Colonic mucosa (tissue), 4 donors: ENCODE measurements at places on chromosomes 1 and 21.

DNA sequence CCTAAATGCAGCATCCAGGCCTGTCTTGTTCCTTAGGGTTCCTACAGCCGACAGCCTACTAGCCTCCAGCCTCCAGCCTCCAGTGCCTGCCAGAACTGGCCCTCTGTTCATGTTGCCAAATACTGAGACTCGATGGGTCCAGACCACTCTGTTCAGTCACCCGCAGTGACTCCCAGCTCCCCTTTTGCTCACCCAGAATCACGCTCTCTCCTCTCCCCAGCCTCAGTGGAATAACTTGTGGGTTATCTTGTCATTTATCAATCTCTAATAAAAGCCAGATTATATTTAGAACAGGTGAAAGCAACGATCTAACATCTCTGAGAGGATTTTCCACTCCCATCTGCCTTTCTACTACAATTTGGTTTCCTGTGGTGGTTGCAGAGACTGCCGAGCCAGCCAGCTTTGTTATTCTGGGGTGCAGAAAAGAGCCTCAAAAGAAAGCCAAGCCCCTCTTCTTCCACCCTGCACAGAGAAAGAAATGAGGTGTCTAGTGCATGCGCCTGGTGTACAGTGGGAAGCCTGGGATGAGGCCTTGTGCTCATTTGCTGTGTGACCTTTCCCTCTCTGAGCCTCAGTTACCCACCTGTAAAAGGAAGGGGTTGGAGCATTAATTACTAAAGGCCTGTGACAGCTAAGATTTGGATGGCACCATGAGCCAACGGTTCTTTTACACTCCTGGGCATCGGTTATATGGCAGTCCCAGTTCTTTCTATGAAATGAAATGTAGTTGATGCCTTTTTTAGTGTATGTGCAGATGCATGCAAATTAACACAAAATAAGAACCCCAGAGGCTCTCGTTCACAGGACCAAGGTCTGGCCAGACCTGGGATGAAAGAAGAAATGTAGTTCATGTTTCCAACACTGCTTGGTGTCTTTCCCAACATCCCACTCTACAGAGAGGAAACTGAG lies 42.9 kb upstream of the ID3 start:
- H3K27me3 ChIP-seq = no peaks in the 10 kb centered on the region
- H3K36me3 ChIP-seq = no peaks in the 10 kb centered on the region
- no peak for DNase-seq
- H3K4me1 ChIP-seq = no peaks in the 10 kb centered on the region
- H3K27ac ChIP-seq = no peak overlapping the region

DNA sequence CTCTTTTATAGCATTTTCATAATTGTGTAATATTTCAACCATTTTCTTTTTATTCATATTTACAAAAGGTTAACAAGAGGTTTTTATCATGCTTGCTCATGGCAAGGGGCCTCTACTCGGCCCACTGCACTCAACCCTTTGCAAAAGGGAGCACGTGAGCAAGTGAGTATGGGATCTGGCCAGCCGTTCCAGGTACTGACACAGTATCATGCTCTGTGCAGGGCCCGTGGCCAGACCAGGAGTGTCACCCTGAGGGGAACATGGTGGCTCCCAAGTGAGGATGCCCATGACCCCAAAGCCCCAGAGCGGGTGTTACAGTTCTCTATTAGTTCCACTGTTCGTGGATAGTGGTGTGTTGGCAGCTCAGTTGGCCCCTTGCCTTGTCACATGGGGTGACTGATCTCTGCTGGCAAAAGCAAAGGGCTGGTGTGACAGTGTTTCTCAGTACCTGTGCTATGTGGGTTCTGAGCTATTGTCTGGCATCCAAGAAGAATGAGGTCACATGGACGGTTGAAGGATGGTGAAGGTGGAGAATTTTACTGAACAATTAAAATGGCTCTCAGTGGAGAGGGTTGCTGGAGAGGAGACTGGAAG lies 777.2 kb upstream of the ADAMTS5 start:
- H3K4me3 ChIP-seq = no peak overlapping the region
- DNase-seq = no peak
- no peaks in the 10 kb centered on the region for H3K36me3 ChIP-seq
- H3K27me3 ChIP-seq = no peaks in the 10 kb centered on the region
- no peaks in the 10 kb centered on the region for H3K4me1 ChIP-seq

DNA sequence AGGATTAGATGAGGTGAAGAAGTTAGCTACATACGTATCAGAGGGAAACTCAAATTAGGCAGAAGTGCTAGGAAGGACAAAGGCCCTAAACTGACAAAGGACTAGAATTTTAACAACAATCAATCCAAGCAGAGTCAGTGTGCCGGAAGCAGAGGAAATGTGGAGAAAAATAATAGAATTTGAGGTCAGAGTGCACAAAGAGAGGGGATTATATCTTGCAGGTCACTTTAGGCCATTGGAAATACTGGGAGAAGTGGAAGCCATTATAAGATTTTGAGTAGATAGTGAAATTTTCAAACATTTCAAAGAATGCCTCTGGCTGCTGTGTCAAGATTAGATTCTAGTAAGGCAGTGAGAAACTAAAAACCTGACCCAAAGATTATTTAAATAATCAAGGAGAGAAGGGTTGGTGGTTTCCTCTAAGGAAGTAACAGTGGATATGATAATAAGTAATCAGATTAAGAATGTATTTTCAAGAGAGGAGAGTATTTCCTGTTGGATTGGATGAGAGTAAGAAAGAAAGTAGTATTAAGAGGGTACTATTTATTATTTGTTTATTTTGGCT lies 889.2 kb upstream of the NCAM2 start:
- no peak overlapping the region for H3K4me3 ChIP-seq
- H3K27me3 ChIP-seq = no peaks in the 10 kb centered on the region
- no peak for DNase-seq
- H3K36me3 ChIP-seq = no peaks in the 10 kb centered on the region
- H3K4me1 ChIP-seq = no peaks in the 10 kb centered on the region
- H3K27ac ChIP-seq = no peak overlapping the region

- DNase-seq = no peak
- H3K27ac ChIP-seq = no peak overlapping the region
- H3K27me3 ChIP-seq = no peaks in the 10 kb centered on the region
- no peaks in the 10 kb centered on the region for H3K36me3 ChIP-seq
Observed at GRCh38 chr1:176779992-176780328, 317.0 kb downstream of the PAPPA2 start.

GRCh38 chr21:19565587-19565986 lies 1162.0 kb upstream of the TMPRSS15 start:
- no peaks in the 10 kb centered on the region for H3K27me3 ChIP-seq
- no peak overlapping the region for H3K4me3 ChIP-seq
- no peaks in the 10 kb centered on the region for H3K36me3 ChIP-seq
- H3K27ac ChIP-seq = no peak overlapping the region
- no peak for DNase-seq

- H3K27me3 ChIP-seq = no peaks in the 10 kb centered on the region
- H3K4me3 ChIP-seq = no peak overlapping the region
- peaks cover 25% of the 10 kb centered on the region for H3K4me1 ChIP-seq
- peak overlapping the region; percentile 10 for H3K27ac ChIP-seq
Observed at GRCh38 chr1:51240084-51240483, 4.0 kb downstream of the RNF11 start.

GRCh38 chr1:155024315-155024714 lies 9.3 kb downstream of the DCST2 start:
- H3K4me3 ChIP-seq = no peak overlapping the region
- DNase-seq = no peak
- no peaks in the 10 kb centered on the region for H3K4me1 ChIP-seq
- H3K27ac ChIP-seq = no peak overlapping the region

DNA sequence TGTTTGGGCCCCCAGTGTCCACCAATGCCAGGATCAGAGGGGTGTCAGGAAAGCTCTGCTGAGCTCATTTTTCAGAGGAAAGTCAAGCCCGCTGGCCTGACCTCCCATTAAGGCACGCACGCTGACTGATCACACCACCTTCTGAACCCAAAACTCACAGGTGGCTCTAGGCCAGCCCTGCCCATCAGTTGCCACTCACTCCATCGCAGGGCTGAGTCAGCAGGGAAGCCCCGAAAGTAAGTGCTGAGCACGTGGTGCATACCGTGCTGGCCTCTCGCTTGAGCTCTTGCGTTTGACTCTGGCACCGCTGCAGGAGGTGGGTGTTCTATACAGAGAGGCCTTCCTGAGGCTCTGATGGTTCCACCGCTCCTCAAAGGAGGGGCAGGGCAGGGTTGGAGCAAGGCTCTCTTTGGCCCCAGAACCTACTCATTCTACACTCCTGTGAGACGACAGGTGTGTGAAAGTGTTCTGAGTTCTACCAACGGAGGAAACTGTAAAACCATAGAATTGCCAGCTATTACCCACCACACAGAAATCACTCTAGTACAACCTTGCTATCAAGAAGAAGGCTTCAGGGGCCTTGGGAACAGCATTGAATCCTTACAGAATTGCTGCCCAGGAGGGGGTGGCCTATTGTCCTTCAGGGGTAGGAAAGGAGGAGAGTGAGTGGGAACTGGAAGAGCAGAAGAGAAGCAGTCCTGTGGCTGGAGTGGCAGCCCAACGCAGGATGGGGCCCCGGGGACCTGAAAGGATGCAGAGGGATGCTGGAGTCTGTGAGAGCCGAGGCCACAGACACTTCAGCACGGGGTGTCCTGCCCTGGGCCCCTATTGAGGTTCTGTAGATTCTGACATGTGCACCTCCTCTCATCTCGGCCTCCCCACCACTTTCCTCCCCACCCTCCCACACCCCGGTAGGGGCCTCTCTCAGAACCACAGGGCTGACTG lies 214.7 kb upstream of the EDN2 start:
- H3K27ac ChIP-seq = no peak overlapping the region
- H3K4me3 ChIP-seq = no peak overlapping the region
- no peaks in the 10 kb centered on the region for H3K36me3 ChIP-seq
- H3K27me3 ChIP-seq = no peaks in the 10 kb centered on the region

DNA sequence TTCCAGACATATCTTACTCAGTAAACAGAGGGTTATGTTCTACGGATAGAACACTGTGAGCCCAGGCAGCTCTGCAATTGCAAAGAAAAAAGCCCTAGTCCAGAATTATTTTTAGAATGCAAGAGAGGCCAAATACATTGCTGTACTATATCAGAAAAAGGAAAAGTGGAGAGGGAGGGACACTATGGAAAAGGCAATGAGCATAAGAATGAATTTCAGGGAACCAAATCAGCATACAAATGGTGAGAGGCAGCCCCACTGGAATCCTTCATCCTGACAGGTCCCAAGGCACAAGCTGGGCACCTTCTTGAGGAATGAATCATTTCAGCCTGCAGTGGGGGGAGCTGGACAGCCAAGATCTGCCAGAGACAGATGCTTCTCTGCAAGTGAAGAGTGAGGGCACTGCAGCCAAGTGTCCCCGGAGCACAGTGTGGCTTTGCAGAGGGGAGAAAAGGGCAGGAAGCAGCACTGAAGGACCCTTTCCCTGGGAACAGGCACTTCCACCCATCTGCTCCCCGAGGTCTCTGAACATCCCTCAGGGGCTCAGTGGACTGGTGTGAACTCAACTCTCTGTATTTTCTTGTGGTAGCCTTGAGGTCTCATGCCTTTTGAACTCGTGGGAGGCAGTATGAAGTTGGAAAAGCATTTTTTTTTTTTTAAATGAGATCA lies 115.6 kb downstream of the XCL2 start:
- no peaks in the 10 kb centered on the region for H3K4me1 ChIP-seq
- H3K4me3 ChIP-seq = no peak overlapping the region
- no peak for DNase-seq

- H3K27me3 ChIP-seq = no peaks in the 10 kb centered on the region
- no peak overlapping the region for H3K4me3 ChIP-seq
- no peak overlapping the region for H3K27ac ChIP-seq
- H3K4me1 ChIP-seq = no peaks in the 10 kb centered on the region
- H3K36me3 ChIP-seq = no peaks in the 10 kb centered on the region
Observed at GRCh38 chr1:78387871-78388270, 102.9 kb upstream of the PTGFR start.

GRCh38 chr1:116356673-116357072 lies 16.4 kb upstream of the ATP1A1 start:
- H3K27ac ChIP-seq = no peak overlapping the region
- no peaks in the 10 kb centered on the region for H3K27me3 ChIP-seq
- DNase-seq = no peak
- no peaks in the 10 kb centered on the region for H3K4me1 ChIP-seq
- no peak overlapping the region for H3K4me3 ChIP-seq
- H3K36me3 ChIP-seq = no peaks in the 10 kb centered on the region

- H3K36me3 ChIP-seq = no peaks in the 10 kb centered on the region
- no peaks in the 10 kb centered on the region for H3K4me1 ChIP-seq
- H3K4me3 ChIP-seq = no peak overlapping the region
- H3K27me3 ChIP-seq = no peaks in the 10 kb centered on the region
Observed at GRCh38 chr1:55844322-55844721, 629.2 kb upstream of the USP24 start.

DNA sequence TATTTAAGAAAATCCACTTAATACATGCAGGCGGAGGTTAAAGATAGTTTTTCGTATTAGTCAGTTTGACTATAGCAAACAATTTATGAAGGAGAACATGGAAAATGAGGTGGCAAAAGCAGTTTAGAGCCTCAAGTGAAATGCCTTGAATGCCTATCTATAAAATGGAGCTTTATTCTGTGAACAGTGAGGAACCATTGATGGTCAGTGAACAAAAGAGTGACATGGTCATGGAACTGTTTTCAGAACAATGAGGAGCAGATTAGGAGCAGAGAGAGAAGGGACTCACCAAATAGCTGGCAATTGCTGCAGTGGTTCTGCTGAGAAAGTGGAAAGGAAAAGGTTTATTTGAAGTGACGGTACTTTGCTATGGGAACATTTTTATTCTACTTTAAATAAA lies 299.8 kb downstream of the DUSP10 start:
- H3K4me1 ChIP-seq = no peaks in the 10 kb centered on the region
- no peak for DNase-seq
- no peak overlapping the region for H3K27ac ChIP-seq
- H3K36me3 ChIP-seq = no peaks in the 10 kb centered on the region
- no peak overlapping the region for H3K4me3 ChIP-seq

DNA sequence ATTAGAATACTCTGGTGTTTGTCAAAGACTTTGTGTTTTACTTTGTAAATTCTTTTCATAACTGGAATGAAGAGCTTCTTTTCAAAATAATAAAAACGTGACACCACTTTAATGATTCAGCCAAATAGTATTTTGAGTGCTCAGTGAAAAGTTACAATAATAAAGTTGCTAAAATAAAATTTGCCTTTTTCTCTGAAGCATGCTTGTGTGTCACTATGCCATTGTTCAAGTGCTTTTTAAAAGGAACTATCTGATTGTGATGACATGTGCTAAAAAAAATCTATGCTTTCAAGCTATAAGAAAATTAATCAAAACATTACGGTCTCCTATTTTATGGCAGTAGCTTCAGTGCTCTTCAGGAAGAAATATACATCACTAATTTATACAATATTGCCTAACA lies 1290.5 kb upstream of the B3GALT2 start:
- no peaks in the 10 kb centered on the region for H3K36me3 ChIP-seq
- no peak for DNase-seq
- no peak overlapping the region for H3K27ac ChIP-seq

- H3K27ac ChIP-seq = no peak overlapping the region
- H3K27me3 ChIP-seq = no peaks in the 10 kb centered on the region
- H3K4me1 ChIP-seq = no peaks in the 10 kb centered on the region
- DNase-seq = no peak
- H3K4me3 ChIP-seq = no peak overlapping the region
Observed at GRCh38 chr1:221509575-221510355, 232.1 kb downstream of the DUSP10 start.

GRCh38 chr1:200304171-200304570 lies 105.7 kb downstream of the ZNF281 start:
- H3K36me3 ChIP-seq = no peaks in the 10 kb centered on the region
- no peaks in the 10 kb centered on the region for H3K27me3 ChIP-seq
- H3K27ac ChIP-seq = no peak overlapping the region
- H3K4me3 ChIP-seq = no peak overlapping the region
- DNase-seq = no peak

- H3K27ac ChIP-seq = no peak overlapping the region
- H3K27me3 ChIP-seq = no peaks in the 10 kb centered on the region
- H3K36me3 ChIP-seq = no peaks in the 10 kb centered on the region
- H3K4me3 ChIP-seq = no peak overlapping the region
Observed at GRCh38 chr1:200265881-200266280, 144.0 kb downstream of the ZNF281 start.
